Stimulated activated CD4-positive, alpha-beta T cell treated with anti-CD3 and anti-CD28 coated beads, Interleukin-2, amount 100 ng/mL, for 24 hours (primary cell): ENCODE measurements at places on chromosomes 7 and 10.
A peak's percentile ranks its signal among the peaks of the same experiment; 100 is the strongest.

GRCh38 chr10:94240491-94240890, 122.2 kb downstream of the NOC3L start:
- DNase-seq, result no peak

- DNase-seq, result peak; percentile 91
Measured at GRCh38 chr7:143380646-143381426, at the start of gene ZYX. TSS of gene ZYX (plus strand) at chr7:143381345. CDS start at chr7:143381572, 227 bp downstream.

DNA sequence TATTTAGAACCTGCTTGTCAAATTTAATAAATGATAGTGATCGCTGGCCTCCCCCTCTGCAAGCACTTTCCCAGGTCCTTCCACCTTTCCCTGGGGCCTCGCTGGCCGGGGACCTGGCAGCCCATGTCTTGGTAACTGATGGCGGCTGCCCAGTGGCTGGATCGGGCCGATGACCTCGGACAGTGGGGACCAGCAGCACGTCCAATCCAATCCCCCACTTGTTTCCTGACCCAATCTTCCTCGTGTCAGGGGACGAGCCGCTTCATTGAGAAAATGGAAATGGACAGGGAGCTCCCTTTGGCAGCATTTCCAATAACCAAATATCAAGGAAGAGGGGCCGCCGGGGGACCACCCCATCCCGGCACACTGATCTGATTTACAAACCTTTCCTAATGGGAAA, 17.2 kb downstream of the EBF3 start:
- DNase-seq, result no peak

DNA sequence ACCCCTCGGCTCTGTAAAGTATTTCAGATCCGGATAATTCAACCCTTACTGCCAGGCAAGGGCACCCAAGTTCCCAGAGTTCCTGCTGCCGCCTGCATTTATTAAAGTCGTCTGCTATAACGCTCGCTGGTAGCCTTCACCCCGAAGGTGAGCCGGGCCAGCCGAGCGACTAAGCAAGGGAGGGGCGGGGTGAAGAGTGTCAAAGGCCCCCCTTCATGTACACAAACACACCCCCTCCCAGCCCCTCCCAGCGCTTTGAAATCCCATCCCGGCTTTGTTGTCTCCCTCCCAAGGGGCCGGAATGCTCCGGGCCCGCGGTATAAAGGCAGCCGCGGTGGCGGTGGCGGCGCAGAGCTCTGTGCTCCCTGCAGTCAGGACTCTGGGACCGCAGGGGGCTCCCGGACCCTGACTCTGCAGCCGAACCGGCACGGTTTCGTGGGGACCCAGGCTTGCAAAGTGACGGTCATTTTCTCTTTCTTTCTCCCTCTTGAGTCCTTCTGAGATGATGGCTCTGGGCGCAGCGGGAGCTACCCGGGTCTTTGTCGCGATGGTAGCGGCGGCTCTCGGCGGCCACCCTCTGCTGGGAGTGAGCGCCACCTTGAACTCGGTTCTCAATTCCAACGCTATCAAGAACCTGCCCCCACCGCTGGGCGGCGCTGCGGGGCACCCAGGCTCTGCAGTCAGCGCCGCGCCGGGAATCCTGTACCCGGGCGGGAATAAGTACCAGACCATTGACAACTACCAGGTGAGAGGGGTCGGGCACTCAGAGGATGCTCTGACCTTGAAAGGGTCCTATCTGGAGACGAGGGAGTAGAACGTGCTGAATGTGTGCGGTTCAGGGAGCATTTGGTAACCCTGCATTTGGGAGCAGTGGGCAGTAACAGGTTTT, at the start of gene DKK1:
TSS of gene DKK1 (plus strand) at position 349 of the 889 bp plus-strand sequence. CDS start at position 503, 154 bp downstream.
- peak; percentile 38 for DNase-seq

DNA sequence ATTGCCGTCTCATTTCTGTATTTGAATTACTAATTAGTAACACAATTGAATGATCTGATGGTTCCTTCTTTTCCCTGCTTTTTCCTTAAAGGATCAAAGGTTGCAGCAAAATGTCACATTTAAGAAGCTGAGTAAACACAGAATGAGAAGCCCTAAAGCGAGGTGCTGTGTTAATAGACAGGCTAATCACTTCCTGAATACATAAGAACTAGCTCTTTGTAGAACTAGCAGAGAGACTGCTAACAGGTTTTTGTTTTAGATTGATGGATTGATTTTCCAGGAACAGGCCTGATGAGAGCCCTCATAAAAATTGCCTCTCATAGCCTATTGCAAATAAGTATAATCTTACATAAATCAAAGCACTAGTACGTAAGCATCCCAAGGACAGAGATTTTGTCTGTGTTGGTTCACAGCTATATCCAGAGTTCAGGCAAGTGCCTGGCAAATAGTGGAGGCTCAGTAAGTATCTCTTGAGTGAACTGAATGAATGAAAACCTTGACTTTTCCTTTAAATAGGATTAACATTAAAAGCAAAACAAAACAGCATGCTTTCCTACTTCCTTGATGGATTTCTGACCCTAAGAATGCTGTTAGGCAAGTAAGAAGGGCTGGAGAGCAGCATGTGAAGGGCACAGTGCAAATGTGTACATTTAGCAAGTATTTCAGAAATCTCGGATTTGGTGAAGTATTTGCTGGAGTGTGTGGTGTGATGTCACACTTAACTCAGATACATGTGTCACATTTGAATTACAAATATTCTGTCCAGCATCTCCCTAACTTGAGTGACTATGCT, 3.3 kb downstream of the TMEM229A start:
- no peak for DNase-seq
